ENCODE measurements at places on chromosomes 1 and 21.

DNA sequence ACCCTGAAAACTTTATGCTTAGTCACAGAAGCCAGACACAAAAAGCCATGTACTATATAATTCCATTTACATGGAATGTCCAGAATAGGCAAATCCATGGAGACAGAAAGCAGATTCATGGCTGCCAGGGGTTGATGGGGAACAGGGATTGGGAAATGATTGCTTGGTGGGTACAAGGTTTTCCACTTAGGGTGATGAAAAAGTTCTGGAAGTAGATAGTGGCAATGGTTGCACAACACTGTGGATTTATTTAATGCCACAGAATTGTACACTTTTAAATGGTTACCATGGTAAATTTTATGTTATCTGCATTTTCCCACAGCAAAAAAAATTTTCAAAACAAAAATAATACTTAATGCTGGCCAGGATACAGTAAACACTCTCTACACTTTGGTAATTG lies 40.6 kb downstream of the ENAH start:
- DNase-seq: no peak

DNA sequence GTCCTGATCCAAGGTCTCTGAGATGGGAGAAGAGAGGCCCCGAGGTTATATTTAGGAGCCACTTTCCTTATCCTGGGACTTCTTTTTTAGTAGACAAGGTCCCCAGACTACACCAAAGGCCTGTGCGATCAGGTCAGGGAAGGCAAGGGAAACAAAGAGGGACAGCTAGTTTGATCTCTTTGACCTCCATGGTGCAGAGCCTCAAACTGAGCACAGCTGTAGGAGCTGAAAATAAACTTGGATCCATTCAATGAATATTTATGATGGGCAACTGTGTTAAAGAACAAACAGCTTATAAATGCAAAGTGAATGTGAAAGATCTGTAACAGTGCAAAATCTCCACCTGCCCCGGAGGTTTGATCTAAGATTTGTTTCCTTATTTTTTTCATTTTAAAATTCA lies 256.6 kb downstream of the DYRK1A start:
- no peak for DNase-seq

DNA sequence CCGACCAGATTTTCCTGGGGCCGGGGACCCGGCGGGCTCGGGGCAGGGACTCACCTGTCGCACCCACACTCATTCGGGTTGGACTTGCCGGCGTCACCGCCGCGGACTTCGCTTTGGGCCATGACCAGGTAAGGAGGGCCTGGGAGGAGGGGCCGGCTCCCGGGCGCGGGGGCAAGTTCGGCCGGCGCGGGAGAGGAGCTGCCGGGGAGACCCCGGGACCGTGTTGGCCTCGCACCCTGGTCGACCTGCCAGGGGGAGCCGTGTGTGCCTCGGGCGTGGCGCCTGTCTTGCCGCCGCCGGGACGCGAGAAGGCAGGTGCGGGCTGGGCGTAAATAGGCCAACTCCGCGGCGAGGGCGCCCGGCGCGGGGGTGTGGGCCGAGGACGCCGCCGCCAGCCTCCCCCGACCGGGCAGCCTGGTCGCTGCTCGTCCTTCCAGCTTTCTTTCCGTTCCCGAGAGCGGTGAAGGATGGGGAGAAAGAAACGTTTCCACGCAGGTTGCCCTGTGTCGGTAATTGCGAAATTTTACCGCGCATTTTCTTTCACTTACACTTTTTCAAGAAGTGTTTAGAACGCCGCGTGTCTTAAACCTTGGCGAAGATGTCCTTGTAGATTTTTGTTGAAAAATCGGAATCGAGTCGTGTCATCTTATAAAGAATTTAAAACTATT lies 558 bp downstream of the USP1 start:
- no peak for DNase-seq

- DNase-seq: no peak
Measured at GRCh38 chr1:20115479-20115878, 3.9 kb downstream of the PLA2G2D start.

GRCh38 chr21:44300262-44300959 lies 558 bp downstream of the PFKL start:
- peak; percentile 45 for DNase-seq

DNA sequence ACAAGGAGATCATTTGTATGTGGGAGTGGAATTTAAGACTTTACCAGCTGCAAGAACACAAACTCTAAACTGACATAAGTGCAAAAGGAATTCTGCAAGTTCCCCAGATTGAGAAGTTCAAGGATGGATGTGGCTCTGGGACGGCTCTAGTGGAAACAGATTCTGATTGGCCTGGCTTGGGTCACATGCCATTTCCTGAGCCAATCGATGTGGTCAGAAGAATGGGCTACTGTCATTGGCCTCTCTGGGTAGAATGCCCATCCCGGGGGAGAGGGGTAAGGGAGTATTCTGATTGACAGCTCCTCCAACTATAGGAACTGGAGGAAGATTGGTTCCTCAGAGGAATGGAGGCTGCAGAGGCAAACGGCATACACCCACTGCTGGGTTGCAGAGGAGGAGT lies 6.0 kb upstream of the IFNLR1 start:
- DNase-seq: no peak

All from HTR-8/SVneo (cell line).